Liver (tissue), 10 donors: ENCODE measurements at places on chromosomes 11 and 22.

DNA sequence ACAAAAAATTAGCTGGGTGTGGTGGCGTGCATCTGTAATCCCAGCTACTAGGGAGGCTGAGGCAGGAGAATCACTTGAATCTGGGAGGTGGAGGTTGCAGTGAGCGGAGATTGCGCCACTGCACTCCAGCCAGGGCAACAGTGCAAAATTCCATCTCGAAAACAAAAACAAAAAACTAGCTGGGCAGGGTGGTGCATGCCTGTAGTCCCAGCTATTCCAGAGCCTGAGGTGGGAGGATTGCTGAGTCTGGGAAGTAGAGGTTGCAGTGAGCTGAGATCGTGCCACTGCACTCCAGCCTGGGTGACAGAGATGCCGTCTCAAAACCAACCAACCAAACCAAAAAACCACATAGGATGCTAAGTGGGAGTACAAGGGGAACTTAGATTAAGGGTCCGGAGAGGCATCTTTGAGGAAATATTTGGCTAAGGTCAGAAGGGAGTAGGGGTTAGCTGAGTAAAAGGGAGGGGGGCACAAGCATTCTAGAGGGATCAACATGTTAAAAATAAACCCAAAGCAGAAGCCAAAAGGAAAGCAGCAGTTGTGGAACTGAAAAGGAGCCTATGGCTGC lies 10.2 kb downstream of the PHF5A start:
- no peak overlapping the region for H3K4me3 ChIP-seq
- peaks cover 17% of the 10 kb centered on the region for H3K36me3 ChIP-seq
- H3K27ac ChIP-seq = no peak overlapping the region
- H3K4me1 ChIP-seq = no peaks in the 10 kb centered on the region
- no peaks in the 10 kb centered on the region for H3K27me3 ChIP-seq
- no peak for DNase-seq

DNA sequence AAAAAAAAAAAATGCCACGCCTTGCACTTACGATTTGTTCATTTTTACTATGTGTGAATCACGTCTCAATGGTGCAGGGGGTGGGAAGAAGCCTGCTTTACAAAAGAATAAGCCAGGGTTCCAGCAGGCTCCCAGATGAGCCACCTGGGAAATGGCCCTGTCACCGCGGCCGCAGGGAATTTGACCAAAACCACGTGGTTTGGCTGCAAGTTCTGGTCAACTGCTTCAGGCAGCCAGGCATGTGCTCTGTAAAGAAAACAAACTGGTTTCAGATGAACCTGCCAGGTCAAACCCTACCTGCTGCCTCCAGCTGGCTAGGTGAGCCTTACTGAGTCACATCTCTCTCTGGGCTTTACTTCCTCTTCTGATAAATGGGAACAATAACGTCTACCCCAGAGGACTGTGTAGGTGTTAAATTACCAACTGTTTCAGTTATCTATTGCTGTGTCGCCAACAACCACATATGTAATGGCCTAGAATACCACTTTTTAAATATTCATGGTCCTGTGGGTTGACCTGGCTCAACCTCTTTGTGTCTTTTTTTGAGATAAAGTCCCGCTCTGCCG lies 30.5 kb upstream of the GCAT start:
- no peak for DNase-seq
- no peaks in the 10 kb centered on the region for H3K36me3 ChIP-seq
- H3K27ac ChIP-seq = peak overlapping the region; percentile 78
- no peaks in the 10 kb centered on the region for H3K27me3 ChIP-seq

- H3K4me1 ChIP-seq = peaks cover 14% of the 10 kb centered on the region
- H3K27me3 ChIP-seq = no peaks in the 10 kb centered on the region
- H3K36me3 ChIP-seq = no peaks in the 10 kb centered on the region
- H3K27ac ChIP-seq = no peak overlapping the region
- no peak for DNase-seq
Observed at GRCh38 chr22:46612904-46613605, 7.1 kb upstream of the GRAMD4 start.

DNA sequence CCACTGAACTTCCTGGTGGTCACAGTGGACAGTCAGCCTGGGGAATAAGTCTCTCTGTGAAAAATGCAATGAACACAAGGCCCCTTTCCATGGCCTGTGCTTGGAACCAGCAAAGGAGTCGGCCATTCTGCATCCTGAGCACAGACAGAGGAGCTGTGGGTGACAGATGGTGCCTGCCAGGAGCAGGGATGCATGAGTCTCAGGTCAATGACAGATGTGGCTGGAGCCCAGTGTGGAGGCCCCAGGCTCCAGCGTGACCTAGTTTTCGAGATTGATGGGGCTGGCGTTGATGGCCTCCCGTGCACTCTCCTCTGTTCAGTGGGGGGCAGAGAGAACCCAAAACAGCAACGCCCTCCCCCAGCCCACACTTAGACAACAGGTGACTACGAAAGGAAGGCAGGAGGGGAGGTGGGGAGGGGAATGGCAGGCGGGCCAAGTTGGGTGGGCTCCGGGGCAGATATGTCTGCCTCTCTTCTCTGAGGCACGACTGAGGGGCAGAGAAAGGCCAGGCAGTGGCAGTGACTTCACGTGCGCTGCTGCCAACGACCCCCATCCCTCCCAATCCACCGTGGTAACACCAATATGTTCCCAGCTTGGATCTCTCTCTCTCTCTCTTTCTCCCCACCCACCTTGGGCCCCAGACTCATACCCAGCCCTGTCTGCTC lies 34.4 kb upstream of the CD5 start:
- H3K4me3 ChIP-seq = no peak overlapping the region
- H3K27ac ChIP-seq = no peak overlapping the region
- peak; percentile 24 for DNase-seq
- no peaks in the 10 kb centered on the region for H3K36me3 ChIP-seq

DNA sequence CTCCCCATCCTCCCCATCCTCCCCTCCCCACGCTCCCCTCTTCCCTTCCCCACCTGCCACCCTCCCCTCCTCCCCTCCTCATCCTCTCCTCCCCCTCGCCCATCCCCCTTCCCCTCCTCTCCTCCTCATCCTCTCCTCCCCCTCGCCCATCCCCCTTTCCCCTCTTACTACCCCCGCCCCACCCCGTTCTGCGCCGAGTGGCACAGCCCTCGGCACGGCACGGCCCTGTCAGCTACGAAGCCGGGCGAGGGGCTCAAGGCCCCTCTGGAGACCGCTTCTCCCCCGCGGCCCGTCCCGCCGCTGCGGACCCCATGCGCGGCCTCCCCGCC lies 449.9 kb downstream of the OPCML start:
- no peak overlapping the region for H3K4me3 ChIP-seq
- H3K27me3 ChIP-seq = no peaks in the 10 kb centered on the region
- peak; percentile 64 for DNase-seq
- peaks cover 6% of the 10 kb centered on the region for H3K4me1 ChIP-seq
- no peaks in the 10 kb centered on the region for H3K36me3 ChIP-seq

- H3K36me3 ChIP-seq = no peaks in the 10 kb centered on the region
- peaks cover 28% of the 10 kb centered on the region for H3K4me1 ChIP-seq
- H3K4me3 ChIP-seq = no peak overlapping the region
- DNase-seq = peak; percentile 47
- H3K27ac ChIP-seq = peak overlapping the region; percentile 59
Observed at GRCh38 chr22:30609260-30610185, 2.5 kb downstream of the TCN2 start.

- H3K4me3 ChIP-seq = no peak overlapping the region
- no peaks in the 10 kb centered on the region for H3K36me3 ChIP-seq
- H3K4me1 ChIP-seq = no peaks in the 10 kb centered on the region
- no peak overlapping the region for H3K27ac ChIP-seq
- H3K27me3 ChIP-seq = no peaks in the 10 kb centered on the region
Observed at GRCh38 chr22:44277386-44278135, 35.2 kb downstream of the SHISAL1 start.

DNA sequence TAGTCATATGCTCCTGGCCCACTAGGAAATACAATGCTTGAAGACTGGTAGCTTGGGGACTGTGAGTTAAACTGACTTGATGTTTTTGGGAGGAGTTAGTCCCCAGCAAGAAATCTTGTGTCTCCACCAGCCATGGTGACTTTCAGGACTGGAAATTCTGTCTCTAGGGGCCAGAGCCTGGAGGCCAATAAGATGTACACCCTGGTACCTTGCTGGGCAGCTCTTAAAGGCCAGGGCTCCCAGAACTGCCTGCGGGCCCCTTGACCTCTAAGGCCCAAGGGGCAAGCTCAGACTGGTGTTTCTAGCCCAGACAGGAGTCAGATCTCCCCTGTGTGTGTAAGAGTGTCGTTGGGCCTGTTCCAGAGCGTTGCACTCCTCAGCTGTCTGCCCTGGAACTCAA lies 128.7 kb upstream of the C11orf58 start:
- no peak for DNase-seq
- no peaks in the 10 kb centered on the region for H3K36me3 ChIP-seq
- peaks cover 5% of the 10 kb centered on the region for H3K27me3 ChIP-seq
- no peak overlapping the region for H3K4me3 ChIP-seq
- peaks cover 29% of the 10 kb centered on the region for H3K4me1 ChIP-seq
- no peak overlapping the region for H3K27ac ChIP-seq

GRCh38 chr11:66906061-66906733 lies 49.3 kb downstream of the LRFN4 start:
- peaks cover 28% of the 10 kb centered on the region for H3K4me1 ChIP-seq
- no peak for DNase-seq
- H3K4me3 ChIP-seq = peak overlapping the region; percentile 65
- H3K36me3 ChIP-seq = no peaks in the 10 kb centered on the region
- H3K27me3 ChIP-seq = no peaks in the 10 kb centered on the region

GRCh38 chr22:19798891-19799293 lies 38.3 kb downstream of the TBX1 start:
- no peak overlapping the region for H3K4me3 ChIP-seq
- H3K27ac ChIP-seq = no peak overlapping the region
- H3K27me3 ChIP-seq = no peaks in the 10 kb centered on the region
- no peaks in the 10 kb centered on the region for H3K36me3 ChIP-seq
- no peak for DNase-seq

DNA sequence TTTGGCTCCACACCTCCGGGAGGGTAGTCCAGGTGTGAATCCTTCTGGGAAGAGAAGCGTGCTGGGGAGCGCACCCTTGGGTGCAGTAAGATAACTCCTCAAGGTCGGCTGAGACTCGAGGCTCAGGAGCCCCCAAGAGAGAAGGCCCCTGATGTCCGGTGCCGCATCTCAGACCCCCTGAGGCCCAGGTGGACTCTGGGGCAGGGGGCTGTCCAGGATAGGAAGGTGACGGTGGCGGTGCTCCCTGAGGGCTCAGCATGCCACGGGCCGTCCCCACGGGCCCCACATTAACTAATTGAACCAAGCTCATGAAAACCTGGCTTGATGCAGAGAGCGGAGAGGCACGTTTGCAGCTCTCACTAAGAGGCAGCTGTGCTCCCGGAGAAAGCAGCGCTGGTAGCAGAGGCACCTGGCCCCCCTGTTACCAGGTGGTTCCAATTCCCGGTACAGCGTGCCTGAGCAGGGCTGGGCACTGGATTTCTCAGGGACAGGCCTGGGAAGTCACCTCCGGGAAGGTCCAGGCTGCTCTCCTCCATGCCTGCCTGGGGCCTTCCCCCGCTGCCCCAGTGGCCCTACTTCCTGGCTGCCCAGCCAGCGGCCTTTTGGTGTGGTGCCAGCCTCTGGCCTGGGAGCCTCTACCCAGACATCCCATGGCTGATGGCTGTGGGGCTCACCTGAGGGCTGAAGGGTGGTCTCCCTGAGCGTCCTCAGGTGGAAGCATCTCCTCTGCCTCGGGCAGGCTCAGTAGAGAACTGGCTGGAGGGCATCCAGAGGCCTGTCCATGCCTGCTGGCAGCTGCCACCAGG lies 1.1 kb downstream of the KCNQ1 start:
- H3K4me1 ChIP-seq = peaks cover 3% of the 10 kb centered on the region
- no peak overlapping the region for H3K27ac ChIP-seq
- peaks cover 3% of the 10 kb centered on the region for H3K27me3 ChIP-seq
- H3K4me3 ChIP-seq = peak overlapping the region; percentile 54

GRCh38 chr11:78499971-78500370 lies 74.7 kb downstream of the NARS2 start:
- H3K27ac ChIP-seq = no peak overlapping the region
- H3K4me1 ChIP-seq = no peaks in the 10 kb centered on the region
- no peaks in the 10 kb centered on the region for H3K27me3 ChIP-seq
- no peak for DNase-seq

GRCh38 chr11:110505528-110506284 lies 76.0 kb downstream of the FDX1 start:
- H3K36me3 ChIP-seq = no peaks in the 10 kb centered on the region
- no peaks in the 10 kb centered on the region for H3K27me3 ChIP-seq
- H3K27ac ChIP-seq = no peak overlapping the region
- no peak overlapping the region for H3K4me3 ChIP-seq
- DNase-seq = no peak
